ENCODE measurements at places on chromosomes 6 and 20.

GRCh38 chr6:38355519-38355918, 284.2 kb downstream of the BTBD9 start:
- no peak for DNase-seq

GRCh38 chr20:536426-537010, 7.1 kb downstream of the CSNK2A1 start:
- no peak for DNase-seq

DNA sequence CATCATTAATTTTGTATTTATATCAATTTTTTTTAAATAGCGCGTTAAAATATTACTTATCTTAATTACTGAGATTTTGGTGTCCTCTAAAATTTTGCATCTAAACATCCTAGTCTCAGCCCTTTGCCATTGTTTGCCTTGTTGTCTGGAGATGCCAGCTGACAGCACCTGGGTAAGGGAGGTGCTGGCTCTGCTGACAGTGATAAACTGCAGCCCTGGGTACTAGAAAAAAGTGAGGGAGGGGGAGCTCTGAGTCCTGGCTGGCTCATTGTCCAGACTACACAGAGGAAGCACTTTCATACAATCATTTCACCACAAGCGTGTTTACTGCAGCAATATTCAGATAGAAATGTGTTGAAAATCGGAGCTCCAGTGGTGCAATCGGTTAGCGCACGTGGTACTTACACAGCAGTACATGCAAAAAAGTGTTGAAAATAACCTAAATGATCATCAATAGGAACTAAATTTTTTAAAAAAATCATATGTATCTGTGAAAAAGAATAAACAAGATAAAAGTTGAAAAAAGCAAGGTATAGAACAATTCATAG, 18.5 kb upstream of the UBR2 start:
- DNase-seq = no peak

- no peak for DNase-seq
These were observed 110.0 kb downstream of the PPP1R14C start for GRCh38 chr6:150252714-150253444.

DNA sequence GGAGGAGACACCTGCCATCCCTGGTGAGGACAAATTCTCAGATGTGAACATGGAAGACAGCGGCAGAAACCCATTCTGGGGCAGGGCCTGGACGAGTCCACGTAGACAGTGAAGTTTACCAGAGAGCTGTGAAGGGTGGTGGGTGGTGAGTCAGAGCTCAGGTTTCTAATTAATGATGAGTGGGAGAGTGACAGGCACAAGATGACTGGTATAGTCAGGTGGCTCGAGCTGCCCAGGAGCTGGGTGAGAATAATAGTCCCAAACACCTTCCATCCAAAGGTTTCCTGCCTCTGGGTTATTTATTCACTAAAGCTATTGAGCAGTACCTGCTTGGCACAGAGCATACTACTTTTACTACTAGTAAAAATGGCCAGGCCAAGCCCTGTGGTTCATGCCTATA, 6.0 kb downstream of the TLDC2 start:
- no peak for DNase-seq

- no peak for DNase-seq
These were observed 572 bp upstream of the ZDHHC14 start for GRCh38 chr6:157380458-157380778.

GRCh38 chr20:51953731-51954340, 151.5 kb upstream of the SALL4 start:
- no peak for DNase-seq

GRCh38 chr20:38673261-38673660, 51.0 kb upstream of the SLC32A1 start:
- no peak for DNase-seq

DNA sequence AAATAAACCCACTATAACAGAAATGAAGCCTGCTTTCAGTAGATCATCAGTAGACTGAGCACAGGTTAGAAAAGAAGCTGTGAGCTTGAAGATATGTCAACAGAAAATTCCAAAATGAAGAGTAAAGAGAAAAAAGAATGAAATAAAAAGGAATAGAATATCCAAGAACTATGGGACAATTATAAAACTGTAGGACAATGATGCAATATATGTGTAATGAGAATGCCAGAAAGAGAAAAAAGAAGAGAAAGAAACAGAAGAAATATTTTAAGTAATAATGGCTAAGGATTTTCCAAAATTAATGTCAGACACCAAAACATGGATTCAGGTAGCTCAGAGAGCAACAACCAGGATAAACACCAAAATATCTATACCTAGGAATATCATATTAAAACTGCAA, 191.4 kb upstream of the PLN start:
- no peak for DNase-seq

GRCh38 chr20:63696628-63697356, at the start of gene TNFRSF6B:
TNFRSF6B (plus strand) TSS chr20:63696652; CDS start chr20:63696768, 116 bp downstream.
- peak; percentile 45 for DNase-seq

GRCh38 chr6:55963301-55963700, 87.9 kb upstream of the BMP5 start:
- no peak for DNase-seq

- peak; percentile 92 for DNase-seq
These were observed 31.9 kb downstream of the NSFL1C start for GRCh38 chr20:1434571-1435336.
